Left hindlimb (tissue), 1 donor: ENCODE measurements at places on chromosomes 7 and 10.
A peak's percentile ranks its signal among the peaks of the same experiment; 100 is the strongest.

DNA sequence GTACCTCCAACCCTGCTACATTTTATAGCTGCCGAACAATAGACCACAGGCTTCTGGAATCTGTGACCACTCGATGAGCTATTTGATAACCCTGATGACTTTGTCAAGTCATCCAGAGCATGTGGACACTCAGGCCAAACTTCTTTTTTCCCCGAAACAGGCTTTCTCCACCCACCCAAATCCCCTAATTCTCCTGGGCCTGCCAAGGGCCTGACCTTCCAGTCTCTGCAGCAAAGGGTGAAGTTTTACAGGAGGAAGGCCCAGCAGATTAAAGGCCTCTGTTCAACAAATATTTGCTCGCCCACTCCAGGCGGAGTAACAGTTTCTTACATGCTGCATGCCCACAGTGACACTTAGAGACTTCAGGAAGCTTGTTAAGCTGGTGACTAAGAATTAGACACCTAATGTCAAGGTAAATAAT is 2.0 kb downstream of the JCAD start:
- no peak for DNase-seq

GRCh38 chr10:80140251-80140650 is 7.7 kb downstream of the PLAC9 start:
- no peak for DNase-seq

DNA sequence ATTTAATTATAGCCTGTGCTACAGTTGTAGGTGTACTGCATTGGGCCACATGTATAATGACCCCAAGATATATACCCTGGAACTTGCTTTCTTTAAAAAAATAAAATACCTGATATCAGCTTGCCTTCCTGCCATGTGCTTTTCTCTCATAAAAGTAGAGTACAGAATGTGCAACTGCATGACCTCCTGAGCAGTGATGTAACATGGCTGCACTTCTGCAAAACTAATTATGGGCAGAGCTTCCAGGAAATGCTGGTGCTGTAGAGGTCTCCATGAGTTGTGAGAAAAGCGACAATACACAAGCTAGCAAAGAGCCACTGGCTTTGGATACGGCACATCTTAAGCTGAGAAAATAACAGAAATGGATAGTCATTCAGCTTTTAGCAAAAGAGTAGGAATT is 6.5 kb upstream of the ERLIN1 start:
- peak; percentile 46 for DNase-seq

DNA sequence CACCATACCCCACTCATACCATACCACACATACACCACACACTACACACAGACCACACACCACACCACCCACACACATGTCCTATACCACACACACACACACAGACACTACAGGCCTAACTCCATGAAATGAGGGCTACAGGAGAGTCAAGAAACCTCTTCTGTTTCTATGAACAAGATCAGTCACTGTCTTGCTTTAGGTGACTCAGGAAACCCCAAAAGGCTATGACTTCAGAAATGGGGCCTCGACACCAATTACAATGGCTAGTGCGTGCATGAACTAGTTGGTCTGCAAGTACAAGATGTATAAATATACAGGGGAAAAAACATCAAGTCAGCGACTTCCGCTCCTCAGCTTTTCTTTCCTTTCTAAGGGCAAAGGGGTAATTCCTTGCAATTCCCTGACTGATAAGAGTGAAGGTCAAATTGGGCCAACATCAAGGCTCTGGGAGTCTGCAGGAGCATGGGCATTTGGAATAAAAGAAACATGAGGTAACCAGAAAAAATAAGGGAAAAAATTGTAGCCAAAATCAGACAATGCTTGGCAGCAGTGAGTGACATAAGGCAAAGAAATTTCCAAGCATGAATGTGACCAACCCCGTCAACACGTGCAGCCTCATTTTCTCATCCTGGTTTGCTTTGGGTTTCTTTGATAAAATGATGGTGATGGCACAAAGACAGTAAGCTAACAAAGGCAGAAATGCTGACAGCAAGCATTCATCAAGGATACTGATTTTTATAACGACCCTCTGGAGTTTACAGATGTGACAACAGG is 1.5 kb downstream of the PKD1L1 start:
- no peak for DNase-seq

DNA sequence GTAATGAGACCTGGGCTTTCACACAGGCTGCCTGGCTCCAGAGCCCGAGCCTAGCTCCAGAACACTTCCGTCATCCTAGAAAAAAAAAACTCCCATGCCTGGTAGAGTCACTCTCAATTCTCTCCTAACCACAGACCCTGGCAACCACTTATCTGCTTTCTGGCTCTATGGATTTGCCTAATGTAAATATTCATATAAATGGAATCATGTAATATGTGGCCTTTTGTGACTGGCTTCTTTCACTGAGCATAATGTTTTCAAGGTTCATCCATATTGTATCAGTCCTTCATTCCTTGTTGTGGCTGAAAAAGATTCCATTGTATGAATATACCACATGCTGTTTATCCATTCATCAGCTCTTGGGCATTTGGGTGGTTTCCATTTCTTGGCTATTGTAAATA is 167.7 kb upstream of the MKLN1 start:
- DNase-seq = no peak

DNA sequence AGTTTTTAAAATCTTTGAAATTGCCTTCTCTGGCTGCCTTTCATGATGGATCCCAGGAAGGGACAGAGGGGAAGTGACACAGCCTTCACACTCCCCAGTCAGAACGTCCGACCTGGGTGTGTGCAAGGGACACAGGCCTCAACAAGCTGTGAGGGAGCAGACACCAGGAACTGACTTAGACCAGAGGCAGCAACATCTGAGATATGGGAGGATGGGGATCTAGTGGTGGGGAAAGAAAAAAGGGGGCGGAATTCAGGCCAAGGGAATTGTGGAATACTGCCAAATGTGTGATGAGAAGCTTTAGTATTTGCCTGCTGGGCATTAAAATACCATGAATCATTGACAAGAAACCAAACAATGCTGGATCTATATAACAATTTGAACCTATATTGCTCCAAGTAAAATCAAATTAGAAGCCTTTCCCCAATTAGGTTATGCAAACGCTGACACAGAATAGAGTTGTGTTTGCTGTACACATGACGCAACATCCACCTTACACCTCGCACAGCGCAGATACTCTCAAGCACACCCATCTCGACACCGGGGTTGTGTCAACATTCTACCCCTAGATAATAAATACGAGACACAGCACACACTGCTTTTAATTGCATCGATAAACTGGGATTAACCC is 17.2 kb upstream of the MNX1 start:
- DNase-seq = no peak

DNA sequence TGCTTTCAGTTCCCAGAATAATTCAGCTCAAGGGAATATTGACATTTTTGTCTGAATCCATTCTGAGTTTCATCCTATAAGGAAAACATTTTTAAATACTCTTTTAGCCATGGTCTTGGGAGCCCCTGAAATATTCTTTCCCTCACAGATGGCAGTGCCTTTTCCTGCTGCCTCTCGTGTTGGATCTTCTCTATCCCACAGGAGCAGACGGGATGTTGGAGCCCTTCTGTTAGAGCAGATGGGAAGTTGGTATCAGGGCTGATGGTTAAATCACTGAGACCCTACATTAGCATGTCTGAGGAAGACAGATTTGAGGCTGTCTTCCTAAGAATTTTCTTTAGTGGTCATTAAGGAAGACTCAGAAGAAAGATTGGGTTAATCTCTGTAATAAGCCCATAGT is 737.8 kb downstream of the LRMDA start:
- no peak for DNase-seq

DNA sequence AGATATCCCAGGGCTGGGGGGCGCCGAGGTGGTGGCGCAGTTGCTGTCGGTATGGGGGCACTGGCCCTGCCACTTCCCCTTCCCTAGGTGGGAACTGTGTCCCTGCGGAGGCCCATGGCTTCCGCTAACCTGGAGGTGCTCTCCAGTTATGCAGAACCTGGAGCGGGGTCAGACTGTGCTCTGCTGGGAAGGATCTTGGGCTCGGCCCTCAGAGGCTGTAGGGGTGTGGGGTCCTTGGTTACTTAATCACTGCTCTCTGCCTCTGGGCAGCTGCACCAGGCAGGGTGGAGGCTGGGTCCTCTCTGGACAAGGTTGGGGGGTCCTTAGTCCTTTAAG is 2.4 kb downstream of the BRI3 start:
- no peak for DNase-seq

DNA sequence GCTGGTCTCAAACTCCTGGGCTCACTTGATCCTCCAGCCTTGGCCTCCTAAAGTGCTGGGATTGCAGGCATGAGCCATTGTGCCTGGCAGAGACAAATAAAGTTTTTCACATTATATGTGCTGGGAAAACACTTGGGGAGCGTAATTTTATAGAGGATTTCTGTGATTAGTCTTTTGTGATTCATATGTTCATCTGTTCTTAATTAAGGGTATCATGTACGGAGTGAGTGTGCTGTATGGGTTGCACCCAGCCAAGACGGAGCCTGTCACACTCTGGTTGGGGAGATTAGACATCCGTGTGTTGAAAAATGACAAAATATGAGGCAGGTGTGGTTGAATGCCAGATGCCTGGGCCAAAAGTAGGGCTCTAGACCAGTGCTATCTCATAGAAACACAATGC is 10.3 kb downstream of the ADRB1 start:
- no peak for DNase-seq

DNA sequence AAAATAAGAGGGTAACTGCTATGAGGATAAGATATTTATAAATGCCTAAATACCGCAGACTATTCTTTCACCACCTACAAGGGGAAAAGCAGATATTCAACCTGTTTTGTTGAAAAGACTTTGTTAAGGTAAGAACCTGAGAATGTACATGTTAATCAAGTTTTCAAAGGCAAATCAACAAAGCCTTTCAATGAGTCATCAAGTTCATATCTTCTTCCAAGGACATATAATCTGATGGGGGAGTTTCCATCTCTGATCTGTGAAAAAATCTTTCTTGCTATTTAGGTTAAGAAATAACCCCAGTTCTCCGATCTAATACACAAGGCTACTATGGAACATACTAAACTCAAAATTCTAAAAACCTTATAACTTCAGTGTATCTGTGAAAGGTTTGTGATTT is 40.0 kb upstream of the ANLN start:
- DNase-seq = no peak

- DNase-seq = no peak
Measured at GRCh38 chr7:10770176-10770575, 203.5 kb upstream of the PHF14 start.

DNA sequence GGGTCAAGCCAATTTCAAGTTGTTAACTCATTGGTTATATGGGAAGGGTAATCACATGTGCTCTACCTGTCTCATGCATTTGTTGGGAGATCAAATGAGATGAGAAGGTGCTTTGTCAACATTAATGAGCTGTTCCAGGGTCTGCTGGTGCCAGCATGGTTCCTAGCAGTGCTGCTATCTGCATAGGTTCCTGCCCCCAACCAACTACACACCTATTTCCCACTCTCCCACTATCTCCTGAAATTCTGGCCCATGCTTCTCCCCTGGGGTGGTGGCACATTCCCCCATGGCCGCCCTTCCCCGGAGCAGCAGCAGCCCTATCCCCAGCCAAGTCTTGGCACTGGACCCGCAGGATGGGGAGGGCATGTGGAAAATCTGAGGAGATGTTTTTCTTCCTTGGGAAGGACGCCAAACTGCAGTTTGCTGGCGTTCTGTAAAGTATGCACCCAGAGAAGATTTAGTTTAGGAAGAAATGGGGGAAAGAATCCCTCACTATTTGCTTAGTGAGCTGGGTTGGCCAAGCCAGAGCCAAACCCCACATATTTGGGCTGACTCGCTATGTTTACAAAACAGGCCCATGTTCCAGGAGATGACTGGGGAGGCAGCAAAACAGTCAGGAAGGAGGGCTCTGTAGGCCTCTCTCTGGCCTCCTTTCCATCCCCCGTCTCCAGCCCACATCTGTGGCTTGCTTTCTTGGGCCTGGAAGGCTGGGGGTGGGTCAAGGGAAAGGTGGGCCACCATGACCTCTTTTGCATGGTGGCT is 42.5 kb downstream of the PPP1R3C start:
- DNase-seq = peak; percentile 82

- DNase-seq = no peak
Measured at GRCh38 chr7:108308276-108308675, 148.0 kb downstream of the NRCAM start.

DNA sequence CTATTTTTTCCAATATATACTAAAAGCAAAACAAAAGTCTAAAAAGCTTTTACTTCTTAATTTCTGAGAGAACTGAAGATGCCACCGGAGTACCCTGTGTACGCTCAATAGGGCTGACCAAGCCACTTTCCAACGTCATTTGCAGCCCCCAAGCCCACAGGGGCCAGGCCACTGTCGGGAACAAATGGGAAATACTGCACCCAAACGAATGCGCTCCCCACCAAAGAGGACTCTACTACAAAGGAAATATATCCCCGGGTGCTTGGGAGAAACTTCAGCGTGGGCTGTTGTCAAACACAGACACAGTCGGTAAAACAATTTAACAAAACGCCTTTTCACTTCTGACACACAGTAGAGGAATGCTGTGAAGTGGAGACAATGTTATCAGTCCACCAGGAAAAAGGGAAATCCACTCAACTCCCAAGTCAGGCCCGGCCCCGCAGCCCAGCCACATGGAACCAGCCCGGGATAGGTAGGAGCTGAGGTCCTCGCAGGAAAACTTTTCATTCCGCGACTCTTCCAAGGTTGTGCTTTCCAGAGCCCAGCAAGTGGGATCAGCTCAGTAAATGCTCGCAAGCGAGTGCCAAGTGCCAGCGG is 1.4 kb downstream of the PARD3 start:
- no peak for DNase-seq

GRCh38 chr7:127957886-127958285 is 73.4 kb downstream of the LRRC4 start:
- no peak for DNase-seq

DNA sequence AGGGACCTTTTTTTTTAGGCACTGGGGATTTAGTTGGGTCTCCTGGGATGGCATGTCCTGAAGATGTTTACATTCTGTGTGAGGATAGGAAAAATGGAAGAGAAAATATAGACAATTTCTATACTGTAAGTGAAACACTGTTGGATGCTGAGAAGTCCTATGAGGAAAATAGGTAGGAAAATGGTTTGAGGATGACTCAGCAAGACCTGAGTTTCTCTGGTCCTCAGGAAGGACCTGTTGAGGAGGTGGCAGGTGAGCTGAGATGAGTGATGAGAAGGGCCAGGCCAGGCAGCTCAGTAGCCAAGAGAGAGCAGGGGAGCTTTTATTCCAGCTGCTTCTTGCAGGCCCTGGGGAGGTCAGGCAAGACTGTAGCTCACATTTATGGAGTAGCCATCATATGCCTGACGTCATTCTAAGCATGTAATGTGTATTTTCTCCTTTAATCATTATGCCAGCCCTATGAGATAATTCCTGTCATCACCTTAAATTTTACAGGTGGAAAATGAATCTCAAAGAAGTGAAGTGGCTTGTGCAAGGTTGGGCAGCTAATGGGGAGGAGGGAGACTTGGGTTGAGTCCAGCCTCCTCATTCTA is 19.1 kb upstream of the LRRC18 start:
- DNase-seq = no peak
